Glutamatergic neuron (in vitro differentiated cells): ENCODE measurements at places on chromosomes 6 and 20. TPM values are rescaled to one million over a fixed set of nuclear protein-coding genes. Genes with fewer than 3 reads are reported as not detected.

DNA sequence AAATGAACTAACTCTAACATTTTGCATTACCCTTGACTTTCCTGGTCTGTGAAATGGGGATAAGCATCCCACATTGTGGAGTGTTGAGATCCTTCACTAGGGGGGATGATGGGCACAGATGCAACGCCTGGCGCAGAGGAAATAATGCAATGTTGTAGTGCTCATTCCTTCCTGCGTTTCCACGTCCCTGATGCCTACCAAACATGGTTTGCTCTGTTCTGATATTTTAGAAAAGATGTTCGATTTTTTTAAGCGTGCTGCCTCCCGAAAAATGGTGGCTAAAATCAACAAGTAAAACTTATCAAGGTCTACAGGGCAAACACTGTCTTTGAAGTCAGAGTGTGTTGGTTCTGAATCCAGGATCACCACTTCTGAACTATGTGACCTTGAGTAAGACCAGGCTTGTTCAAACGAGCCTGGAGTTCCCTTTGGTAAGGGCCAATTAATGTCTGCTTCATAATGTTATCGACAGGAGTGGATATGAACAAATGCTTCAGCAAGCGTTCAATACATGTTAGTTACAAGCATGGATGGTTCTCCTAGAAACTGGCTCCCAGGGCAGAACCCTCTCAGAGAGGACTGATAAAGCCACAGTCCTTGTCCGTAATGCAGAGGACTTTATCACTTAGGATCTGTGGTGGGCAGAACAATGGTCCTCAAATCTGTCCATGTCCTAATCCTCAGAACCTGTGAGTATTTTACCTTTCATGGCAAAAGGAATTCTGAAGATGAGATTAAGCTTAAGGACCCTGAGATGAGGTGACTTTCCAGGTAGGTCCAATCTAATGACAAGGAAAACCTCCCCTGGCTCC, 44.7 kb downstream of the SLC22A23 start:
- DNase-seq: no peak

DNA sequence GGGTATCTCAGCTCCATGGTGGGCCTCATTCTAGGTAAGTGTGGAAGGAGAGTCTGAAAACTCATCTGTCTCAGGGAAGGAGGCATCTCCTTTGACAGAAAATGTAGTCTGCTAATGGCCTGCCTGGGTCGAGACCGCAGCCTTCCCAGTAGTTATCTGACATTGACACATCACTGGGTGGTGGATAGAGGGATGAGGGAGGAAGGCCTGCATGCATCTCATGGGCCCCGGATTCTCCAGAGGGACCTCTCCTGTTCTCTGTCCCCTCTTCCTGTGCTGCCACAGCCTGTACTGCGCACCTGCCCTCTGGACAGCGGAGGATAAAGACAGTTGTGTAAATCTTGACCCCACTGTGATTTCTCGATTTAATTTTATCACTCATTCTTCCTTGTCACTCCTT, 4.7 kb downstream of the PCMTD2 start:
- no peak for DNase-seq

The GJA10 gene
- not detected for total RNA-seq

- DNase-seq: no peak
Measured at GRCh38 chr20:31355981-31356380, 12.4 kb upstream of the DEFB118 start.

DNA sequence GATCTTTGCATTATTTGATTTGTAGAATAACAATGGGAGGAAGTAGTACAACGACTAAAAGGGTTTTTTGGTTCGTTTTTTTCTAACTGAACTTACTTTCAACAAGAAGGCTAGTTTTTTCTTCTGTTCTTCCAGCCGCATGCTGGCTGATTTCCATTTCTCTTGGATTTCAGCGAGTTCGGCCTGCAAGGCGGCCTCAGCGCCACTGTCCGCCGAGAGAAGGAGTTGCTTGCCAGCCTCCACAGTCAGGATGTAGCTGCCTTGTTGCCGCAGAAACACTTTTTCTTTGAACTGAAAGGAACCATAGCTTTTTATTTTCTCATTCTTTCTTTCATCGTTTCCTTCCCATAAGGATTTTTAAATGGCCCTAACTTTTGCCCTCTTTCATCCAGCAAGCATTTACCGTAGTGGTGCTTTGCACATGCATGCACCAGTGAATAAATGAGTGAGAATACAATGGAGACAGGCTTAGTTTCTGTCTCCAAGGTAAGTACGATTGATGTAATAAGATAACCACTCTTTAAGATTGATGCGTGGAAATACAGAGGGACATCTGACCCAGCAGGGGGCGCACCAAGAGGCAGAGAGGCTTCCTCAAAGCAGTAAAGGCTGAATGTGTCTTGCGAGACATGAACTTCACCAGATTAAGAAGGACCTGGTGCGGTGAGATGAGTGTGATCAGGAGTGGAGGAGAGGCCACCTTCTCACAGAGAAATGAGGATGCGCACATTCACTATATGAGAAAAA, 398.8 kb downstream of the ESR1 start:
- peak; percentile 63 for DNase-seq

DNA sequence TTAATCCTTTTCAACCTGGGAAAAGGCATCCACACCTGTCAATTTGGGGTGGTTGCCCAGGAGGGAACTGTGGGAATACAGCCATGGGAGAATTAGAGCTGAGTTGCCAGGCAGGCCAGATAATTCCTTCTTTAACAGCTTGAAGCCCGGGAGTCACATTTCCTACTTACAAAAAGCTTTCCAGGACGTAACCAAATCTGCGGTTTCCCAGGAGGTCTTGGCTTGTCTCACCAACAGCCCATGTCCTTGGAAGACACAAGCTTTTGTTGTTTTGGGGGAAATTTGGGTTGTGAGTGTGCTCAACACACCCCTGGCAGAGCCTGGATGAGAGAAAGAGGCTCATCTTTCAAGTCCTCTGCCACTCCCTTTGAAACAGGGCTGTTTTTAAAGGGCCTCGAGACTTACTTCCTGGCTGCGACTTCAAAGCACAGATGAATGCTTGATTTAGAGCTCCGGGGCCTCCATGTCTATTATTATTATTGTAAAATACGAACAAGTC, 465.9 kb upstream of the BTBD3 start:
- DNase-seq: no peak

GRCh38 chr6:135072753-135073152, 18.1 kb upstream of the HBS1L start:
- DNase-seq: no peak

DNA sequence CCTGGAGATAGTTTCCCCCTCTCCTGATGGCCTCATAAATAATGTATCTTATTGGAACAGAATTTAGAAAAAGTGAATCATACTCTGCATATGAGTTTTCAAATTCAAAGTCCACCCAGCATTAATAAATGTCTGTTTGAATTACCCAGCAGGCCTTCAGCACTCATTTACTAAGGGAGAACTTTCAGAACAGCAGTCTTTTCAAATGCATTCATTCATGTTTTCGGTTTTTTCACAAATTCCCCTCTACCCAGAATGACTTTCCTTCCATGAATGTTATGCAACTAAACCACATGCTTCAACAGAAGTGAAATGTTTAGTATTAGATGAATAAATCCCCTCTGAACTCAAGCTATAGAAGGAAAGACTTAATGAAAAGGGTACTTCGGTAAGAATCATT, 92.4 kb downstream of the RTN4IP1 start:
- no peak for DNase-seq

GRCh38 chr6:69774740-69775584, 21.8 kb downstream of the LMBRD1 start:
- DNase-seq: no peak

GRCh38 chr6:80271074-80271473, 164.6 kb downstream of the BCKDHB start:
- DNase-seq: no peak

- no peak for DNase-seq
Measured at GRCh38 chr6:25423358-25423757, 144.2 kb downstream of the CARMIL1 start.

- no peak for DNase-seq
Measured at GRCh38 chr6:151539506-151540268, 45.9 kb downstream of the CCDC170 start.

The ELOVL4 gene
- 37.2 TPM for total RNA-seq

DNA sequence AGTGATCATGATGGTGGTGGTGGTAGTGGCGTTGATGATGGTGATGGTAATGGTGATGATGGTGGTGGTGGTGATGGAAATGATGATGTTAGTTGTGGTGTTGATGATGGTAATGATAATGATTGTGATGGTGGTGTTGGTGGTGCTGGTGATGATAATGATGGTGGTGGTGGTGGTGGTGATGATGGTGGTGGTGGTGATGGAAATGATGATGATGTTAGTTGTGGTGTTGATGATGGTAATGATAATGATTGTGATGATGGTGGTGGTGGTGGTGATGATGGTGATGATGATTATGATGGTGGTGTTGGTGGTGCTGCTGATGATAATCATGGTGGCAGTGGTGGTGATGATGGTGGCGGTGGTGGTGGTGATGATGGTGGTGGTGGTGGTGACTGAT, 51.4 kb downstream of the ARHGAP40 start:
- DNase-seq: no peak

DNA sequence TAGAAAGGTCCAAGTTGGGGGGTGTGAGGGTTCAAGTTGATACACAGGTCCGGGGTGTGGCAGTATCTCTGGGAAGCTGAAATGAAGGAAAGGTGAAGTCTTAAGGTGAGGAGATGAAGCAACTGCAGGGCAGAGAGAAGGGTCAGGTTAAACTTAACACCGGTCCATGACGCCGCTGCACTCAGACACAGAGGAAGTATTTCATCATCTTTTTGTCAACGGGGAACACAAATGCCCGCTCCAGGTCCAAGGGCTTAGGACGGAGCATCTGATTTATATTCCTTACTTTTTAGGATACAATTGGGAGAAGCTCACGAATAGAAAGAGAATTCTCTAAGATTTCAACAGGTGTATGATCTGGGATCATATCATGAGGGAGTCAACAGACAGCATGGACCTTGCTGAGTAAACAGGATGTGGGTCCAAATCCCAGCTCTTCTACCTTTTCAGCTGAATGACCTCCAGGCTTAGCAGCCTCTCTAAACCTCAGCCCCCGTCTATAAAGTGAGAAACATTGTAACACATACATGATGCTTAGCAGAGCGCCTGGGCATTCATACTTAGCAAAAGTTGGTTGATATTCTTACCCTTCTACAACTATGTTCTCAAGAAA, 197.5 kb downstream of the ATXN1 start:
- no peak for DNase-seq

The COL9A1 gene
- 1.8 TPM for total RNA-seq

- DNase-seq: no peak
Measured at GRCh38 chr20:61694682-61695081, 371.0 kb downstream of the TAF4 start.

GRCh38 chr6:39426073-39426456, 103.6 kb upstream of the KCNK16 start:
- no peak for DNase-seq

The CYP24A1 gene
- total RNA-seq: not detected
